ENCODE measurements at places on chromosomes 13 and 19.

- no peak for DNase-seq
Measured at GRCh38 chr13:100789481-100789880, 114.9 kb upstream of the TMTC4 start.

GRCh38 chr13:73433890-73434289 lies 375.1 kb downstream of the KLF5 start:
- no peak for DNase-seq

DNA sequence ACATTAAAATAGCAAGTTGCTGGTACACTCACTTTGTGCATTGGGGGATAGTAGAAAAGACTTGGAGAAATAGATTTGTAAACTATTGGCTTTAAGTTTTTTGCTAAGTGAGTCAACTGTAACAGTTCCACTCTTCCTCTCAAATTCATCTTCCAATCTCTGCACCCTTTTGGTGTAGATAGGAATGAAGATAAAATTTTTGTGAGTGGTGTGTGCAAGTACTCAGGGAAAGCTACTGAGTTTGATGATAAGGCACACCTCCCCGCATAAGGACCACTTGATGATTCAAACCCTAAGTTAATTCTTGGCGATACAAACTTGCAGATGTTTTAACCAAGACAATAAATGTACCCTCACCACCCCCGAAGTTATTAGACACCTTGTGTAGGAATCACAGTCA lies 168.3 kb upstream of the SLITRK1 start:
- DNase-seq: no peak

GRCh38 chr13:59464926-59465325 lies 698.8 kb downstream of the DIAPH3 start:
- no peak for DNase-seq

DNA sequence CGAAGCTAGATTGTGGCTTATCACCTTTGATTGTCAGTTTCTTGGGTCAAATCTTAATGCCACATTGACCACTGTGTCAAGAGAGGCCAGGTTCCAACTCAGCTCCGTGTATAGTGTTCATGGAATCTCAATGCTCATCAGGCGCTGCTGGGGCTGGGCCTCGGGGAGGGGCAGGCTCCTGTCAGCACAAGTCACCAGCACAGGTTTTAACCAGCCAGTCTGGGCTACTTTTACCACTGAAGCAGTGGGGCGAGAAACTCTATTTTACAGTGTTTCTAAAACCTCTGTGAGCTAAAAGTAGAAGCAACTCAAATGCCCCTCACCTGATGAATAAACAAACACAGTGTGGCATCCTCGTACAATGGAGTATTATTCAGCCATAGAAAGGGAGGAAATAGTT lies 118.7 kb upstream of the GJB6 start:
- no peak for DNase-seq

DNA sequence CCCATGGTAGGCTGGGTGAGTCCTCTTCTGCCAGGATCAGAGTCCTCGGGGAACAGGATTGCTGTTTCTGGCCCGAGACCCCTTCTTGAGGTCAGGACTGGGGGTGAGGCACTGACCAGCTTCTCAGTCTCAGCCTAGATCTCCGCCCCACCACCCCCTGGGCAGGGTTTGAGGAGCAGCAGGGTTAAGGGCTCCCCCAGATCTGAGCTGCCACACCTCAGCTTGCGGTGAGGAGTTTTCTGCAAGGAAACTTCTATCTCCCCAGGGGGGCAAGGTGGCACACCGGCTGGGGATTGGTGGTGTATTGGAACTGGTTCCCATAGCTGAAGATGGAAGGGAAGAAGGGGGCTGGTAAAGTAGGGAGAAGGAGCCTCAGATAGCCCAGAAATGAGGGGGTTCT lies 19.5 kb downstream of the CHST8 start:
- no peak for DNase-seq

GRCh38 chr13:111174377-111175114 lies 59.4 kb downstream of the ARHGEF7 start:
- DNase-seq: no peak

GRCh38 chr13:31903111-31903815 lies 128.3 kb upstream of the FRY start:
- DNase-seq: no peak

- no peak for DNase-seq
Measured at GRCh38 chr19:47151627-47152026, 21.0 kb downstream of the SAE1 start.

DNA sequence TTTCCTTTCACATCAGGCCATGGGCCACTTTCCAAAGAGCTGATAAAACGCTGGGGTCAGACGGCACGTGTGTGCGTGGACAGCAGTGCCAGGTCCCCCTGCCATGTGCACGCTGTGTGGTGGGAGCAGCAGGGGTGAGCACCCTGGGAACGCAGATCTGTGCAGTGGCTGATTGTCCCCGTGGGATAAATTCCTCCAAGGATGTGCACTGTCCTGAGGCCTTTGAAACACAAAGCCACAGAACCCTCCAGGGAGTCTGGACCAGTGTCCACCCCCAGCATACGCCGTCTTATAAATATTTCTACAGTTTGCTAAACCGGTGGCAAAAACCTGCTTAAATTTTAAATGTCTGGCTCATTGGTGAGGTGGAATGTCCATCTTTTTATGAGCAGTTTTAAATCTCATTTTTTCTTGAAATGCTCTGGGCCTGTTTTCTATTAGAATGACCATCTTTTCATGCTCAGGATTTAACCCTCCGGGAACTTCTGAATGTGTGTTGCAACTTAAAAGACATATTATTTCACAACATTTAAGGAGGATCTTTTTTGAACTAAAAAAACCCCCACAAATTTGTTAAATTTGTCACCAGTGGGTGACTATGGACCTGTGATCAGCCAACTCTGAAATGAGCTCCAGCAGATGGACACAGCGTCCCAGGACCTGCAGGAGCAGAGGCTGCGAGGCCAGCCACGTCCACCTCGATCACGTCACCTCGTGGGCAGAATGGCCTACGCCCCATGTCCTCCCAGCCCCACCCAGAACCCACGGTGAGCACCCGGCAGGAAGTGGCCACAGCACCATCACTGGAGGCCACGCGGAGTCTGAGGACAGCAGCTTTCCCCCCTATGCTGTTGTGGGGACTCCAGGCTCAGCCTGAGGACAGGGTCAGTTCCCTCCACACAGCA lies 68.6 kb downstream of the RASA3 start:
- no peak for DNase-seq

DNA sequence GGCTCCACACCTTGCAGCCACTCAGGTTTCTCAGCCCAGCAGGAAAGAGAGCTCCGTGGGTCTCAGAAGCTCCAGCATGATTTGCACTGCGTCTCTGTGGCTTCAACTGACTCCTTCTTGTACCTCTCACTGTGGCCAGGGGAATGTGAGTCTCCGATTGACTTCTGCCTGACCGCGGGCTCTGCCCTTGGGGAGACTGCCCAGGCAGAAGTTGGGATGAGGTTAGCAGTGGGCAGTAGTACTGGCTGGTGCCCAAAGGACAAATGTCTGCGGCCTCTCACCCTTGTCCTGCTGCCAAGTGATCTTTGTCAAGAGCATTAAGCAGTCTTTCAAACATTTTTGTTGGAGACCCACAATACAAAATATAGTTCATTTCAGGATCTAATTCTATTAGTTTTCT lies 34.4 kb upstream of the FXYD3 start:
- DNase-seq: no peak

GRCh38 chr13:22592515-22592914 lies 588.3 kb upstream of the SGCG start:
- no peak for DNase-seq

- DNase-seq: no peak
Measured at GRCh38 chr19:46107371-46107770, 17.1 kb downstream of the IGFL3 start.
